ENCODE measurements at places on chromosomes 6 and 20.

GRCh38 chr6:82178077-82178758 is 69.3 kb downstream of the IBTK start:
- DNase-seq, result no peak

GRCh38 chr20:53216856-53217576 is 244.9 kb downstream of the TSHZ2 start:
- DNase-seq, result peak; percentile 0

DNA sequence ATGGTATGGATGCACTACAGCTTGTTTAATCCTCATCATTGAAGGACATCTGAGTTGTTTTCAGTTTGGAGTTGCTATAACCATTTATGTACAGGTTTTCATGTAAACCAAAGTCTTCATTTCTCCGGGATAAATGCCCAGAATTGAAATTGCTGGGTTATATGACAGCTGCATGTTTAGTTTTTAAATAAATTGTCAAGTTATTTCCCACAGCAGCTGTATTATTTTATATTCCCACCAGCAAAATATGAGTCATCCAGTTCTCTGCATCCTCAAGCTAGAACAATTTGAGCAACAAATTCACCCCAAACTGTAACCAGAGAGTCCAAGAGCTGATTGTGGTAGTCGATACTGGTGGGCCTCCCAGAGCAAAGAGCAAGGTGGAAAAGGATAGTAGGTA is 161.0 kb upstream of the PRND start:
- no peak for DNase-seq

GRCh38 chr20:61371501-61372136 is 119.6 kb downstream of the CDH4 start:
- DNase-seq, result no peak

- peak; percentile 42 for DNase-seq
Observed at GRCh38 chr6:113857556-113858479, 673 bp downstream of the MARCKS start.

DNA sequence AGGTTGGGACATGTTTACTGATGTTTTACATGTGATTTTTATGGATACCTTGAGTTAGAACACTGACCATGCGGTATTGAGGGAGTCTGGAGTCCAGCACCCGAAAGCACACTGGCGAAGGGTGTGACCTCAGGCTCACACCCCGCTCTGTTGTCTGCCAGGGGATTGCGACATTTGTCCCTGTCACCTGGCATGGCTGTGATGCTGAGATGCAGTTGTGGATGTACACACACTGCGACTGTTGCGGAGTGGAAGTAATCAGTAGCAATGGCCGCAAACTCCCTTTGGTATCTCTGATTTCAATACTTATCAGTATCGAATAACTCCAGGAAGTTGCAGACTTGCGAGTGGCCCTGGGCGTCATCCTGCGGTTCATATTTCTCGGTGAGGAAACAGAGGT is 43.2 kb downstream of the CDH4 start:
- DNase-seq, result no peak

- no peak for DNase-seq
Observed at GRCh38 chr20:62437927-62438326, 10.6 kb upstream of the RBBP8NL start.

- DNase-seq, result no peak
Observed at GRCh38 chr6:68226460-68226859, 408.6 kb upstream of the ADGRB3 start.

- DNase-seq, result no peak
Observed at GRCh38 chr20:45115386-45115774, 406 bp upstream of the WFDC5 start.

- peak; percentile 48 for DNase-seq
Observed at GRCh38 chr20:49505518-49505917, 23.1 kb upstream of the KCNB1 start.

DNA sequence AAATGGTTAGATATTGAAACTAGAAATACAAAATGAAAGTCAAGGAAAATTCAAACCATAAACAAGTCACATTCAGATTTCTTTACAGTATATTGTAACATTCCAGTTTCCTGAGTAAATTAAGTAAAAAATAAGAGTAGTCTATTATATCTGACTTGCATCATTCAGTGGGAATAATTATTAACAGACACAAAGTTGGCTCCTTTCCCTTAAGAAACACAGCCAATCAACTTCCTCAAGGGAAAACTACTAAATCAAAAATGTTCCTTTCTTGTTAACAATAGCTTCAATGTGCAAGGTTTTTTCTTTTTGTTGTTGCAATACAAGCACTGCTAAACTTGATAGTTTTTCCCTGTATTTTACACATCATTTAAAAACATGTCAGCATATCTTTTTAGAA is 33.2 kb downstream of the DNAAF9 start:
- DNase-seq, result no peak

DNA sequence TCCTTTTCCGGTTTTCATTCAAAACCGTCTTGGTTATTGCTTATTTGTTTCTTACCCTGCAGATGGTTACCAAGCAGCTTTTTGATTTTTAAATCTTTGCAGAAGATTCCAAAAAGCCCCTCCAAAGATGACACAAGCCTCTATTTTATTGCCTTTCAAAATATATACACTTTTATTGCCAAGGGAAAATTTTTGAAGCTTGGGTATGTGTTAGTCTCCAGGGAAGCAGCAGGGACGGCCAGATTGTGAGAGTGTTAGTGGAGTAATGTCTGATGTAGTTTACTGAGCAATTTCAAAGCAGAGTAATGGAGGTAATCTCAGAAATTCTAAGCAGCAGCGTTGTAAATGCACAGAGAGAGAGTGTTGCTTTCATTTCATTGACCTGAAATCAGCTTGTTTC is 193.8 kb downstream of the FARS2 start:
- DNase-seq, result no peak

DNA sequence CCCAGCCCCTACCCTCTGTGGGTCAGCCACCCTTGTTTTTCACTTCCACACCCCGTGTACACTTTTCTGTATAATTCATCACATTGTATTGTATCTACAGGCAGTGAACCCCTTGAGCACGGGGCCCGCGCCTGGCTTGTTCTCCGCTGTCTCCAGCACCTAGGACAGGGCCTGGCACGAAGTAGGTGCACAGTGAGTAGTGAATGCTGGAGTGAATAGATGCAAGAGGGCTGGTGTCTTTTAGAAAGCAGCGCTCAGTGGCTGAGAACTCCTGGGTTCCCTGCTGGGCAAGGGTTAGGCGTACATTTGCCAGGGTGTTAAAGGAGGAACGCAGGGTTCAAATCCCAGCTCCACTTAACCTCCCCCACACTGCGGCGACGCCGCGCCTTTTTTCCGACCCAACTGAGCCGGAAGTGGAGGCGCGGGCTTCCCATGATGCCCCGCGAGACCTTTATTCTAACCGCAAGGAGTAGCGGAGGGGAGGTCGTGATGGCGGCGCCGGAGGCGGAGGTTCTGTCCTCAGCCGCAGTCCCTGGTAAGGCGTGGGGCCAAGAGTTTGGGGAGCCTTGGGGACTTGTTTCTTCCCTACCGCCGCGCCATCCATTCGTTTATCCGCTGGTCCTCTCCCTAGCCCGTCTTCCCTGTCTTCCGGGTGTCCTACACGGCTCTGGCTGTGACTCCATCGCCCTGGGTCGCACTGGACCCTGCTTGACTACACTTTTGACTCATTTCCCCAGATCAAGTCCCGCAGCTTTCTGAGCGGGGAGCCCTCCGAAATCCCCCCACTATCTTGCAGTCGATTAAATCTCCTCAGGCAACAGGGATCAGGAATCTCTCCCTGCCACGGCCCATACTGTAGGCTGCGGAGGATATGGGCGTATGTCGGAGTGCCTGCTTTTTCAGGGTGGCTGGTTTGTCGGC is at the start of gene MAD2L1BP:
MAD2L1BP (plus strand) TSS at position 454 of the 921 bp plus-strand sequence; CDS start at position 490, 36 bp downstream.
- peak; percentile 49 for DNase-seq

- peak; percentile 67 for DNase-seq
Observed at GRCh38 chr20:60057866-60058807, 99.9 kb downstream of the CDH26 start.

- peak; percentile 43 for DNase-seq
Observed at GRCh38 chr20:39576771-39577170, 614.6 kb downstream of the DHX35 start.

- DNase-seq, result no peak
Observed at GRCh38 chr6:129130959-129131681, 248.2 kb downstream of the LAMA2 start.

- peak; percentile 60 for DNase-seq
Observed at GRCh38 chr20:4607287-4607713, 114.4 kb upstream of the PRND start.

- no peak for DNase-seq
Observed at GRCh38 chr6:165091121-165091785, 218.2 kb downstream of the C6orf118 start.

GRCh38 chr20:33697129-33697528 is 10.9 kb upstream of the E2F1 start:
- no peak for DNase-seq

- no peak for DNase-seq
Observed at GRCh38 chr6:42117843-42118161, 24.6 kb downstream of the C6orf132 start.

- no peak for DNase-seq
Observed at GRCh38 chr6:143545976-143546547, 34.5 kb upstream of the FUCA2 start.

- DNase-seq, result no peak
Observed at GRCh38 chr20:53757472-53757913, 163.9 kb upstream of the ZNF217 start.

GRCh38 chr6:26008470-26008869 is 45.9 kb downstream of the TRIM38 start:
- no peak for DNase-seq

DNA sequence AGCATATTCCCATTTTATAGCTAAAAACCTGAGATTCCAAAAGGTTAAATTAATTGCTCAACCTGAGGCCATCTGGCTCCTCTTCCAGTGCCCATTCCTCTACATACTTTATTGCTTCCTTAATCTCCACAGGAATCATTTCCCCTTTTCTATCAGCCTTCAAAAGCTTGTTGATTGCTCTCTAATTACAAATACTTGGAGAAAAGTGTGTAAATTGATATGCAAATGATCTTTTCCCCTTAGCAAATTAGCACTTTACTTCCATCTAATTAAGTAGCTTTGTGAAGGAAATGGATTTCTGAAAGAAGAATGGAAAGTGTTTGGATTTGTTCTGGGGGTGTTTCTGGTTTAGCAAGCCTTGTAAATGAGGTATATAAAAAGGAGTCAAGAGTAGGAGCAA is 323.3 kb downstream of the GRIK2 start:
- no peak for DNase-seq

- no peak for DNase-seq
Observed at GRCh38 chr20:34045294-34045693, 51.6 kb downstream of the RALY start.

- no peak for DNase-seq
Observed at GRCh38 chr6:26497610-26498009, 2.5 kb upstream of the BTN1A1 start.

- DNase-seq, result peak; percentile 42
Observed at GRCh38 chr6:165692106-165692653, 29.1 kb upstream of the PDE10A start.

DNA sequence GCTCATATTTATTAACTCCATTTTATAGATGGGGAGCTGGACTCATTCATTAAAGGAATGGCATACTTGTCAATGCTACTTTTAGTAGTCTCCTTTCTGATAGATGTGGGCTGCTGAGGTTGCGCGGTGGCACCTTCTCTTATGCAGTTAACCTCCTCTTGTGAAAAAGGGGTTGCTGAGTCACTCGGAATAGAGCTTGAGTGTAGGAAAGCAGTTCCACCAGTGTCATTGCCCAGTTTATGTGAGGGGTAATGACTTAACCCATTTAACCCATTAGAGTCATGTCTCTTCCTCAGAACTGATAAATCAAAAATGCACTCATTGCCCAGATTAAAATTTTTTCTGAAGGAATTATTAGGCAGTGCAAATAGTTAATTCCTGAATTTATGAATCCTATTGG is 6.3 kb downstream of the MAPK14 start:
- DNase-seq, result no peak

DNA sequence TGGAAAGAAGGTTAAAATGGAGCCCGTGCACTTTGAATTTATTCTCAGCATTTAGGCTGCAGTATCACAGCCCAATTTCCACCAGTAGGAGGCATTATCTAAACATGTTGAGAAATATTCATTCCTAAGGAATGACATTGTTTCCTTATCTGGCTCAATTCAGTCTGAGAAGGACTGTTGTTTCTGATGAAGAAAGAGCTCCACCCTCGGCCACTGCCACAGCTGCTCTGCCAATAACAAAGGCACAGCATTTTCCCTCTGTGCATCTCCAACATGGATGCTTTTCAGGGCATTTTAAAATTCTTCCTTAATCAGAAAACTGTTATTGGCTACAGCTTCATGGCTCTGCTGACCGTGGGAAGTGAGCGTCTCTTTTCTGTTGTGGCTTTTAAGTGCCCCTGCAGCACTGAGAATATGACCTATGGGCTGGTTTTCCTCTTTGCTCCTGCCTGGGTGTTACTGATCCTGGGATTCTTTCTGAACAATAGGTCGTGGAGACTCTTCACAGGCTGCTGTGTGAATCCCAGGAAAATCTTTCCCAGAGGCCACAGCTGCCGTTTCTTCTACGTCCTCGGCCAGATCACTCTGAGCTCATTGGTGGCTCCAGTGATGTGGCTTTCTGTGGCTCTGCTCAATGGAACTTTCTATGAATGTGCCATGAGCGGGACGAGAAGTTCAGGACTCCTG is at the start of gene CALHM5:
CALHM5 (plus strand) TSS at position 216 of the 687 bp plus-strand sequence; CDS start at position 274, 58 bp downstream.
- DNase-seq, result peak; percentile 93

- DNase-seq, result no peak
Observed at GRCh38 chr6:36566418-36566905, 19.2 kb upstream of the STK38 start.

- peak; percentile 86 for DNase-seq
Observed at GRCh38 chr6:121932076-121932991, 467.1 kb upstream of the HSF2 start.

GRCh38 chr6:16854986-16855385 is 93.7 kb upstream of the ATXN1 start:
- no peak for DNase-seq

DNA sequence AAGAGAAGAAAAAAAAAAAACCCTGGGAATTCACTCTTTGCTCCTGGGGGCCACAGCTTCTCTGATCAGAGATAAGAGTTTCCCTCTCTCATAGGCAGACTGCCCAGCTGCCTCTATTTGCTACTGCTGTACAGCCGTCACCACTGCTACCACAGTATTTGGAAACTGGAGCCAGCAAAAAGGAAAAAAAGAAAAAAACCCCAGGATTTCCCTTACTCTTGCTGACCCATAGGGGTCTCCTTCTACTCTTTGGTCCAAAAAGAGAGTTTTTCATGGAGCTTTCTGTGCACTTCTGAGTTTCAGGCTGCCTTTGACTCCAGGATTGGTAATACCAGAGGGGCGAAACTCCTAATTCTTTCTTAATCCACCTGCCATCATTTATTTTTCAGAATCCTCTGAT is 89.7 kb downstream of the MDGA1 start:
- DNase-seq, result peak; percentile 20
